ENCODE measurements at places on chromosomes 11 and 22. TPM values are rescaled to one million over a fixed set of nuclear protein-coding genes. Genes with fewer than 3 reads are reported as not detected.

GRCh38 chr11:71294846-71295600 lies 42.6 kb upstream of the SHANK2 start:
- peaks cover 33% of the 10 kb centered on the region for H3K27me3 ChIP-seq
- H3K4me1 ChIP-seq: no peaks in the 10 kb centered on the region
- H3K27ac ChIP-seq: no peak overlapping the region
- H3K36me3 ChIP-seq: no peaks in the 10 kb centered on the region

DNA sequence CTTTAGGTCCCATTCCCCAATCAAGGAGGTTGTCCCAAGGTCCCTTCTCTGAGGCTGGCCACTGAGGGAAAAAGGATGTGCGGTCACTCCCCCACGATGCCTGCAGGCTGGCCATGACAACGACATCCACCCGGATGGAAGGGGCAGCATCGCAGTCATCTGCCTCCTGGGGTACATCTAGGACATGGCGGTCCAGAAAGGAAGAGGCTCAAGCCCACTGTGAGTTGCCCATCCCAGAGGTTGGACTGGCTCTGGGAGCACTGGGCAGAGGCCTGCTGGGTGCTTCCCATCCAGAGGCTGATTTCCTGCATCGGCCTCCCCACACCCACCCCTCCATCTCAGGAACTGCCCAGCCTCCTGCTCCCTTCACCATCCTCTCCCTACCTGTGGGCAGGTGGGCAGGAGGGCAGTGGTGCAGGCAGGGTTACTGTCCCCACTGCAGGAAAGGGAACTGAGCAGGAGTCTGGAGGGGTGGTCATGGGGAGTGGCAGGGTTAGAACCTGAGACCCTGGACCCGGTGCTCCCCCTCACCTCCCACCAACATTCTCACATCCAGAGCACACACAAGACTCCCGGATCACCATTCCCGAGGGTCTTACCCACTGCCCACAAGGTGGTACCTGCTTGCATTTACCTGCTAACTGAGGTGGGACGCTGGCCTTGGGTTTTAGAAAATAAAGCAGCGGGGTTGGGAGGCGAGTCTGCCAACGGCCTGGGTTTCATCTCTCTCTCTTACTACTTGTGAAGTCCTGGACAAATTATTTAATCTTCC lies 4.4 kb downstream of the RCE1 start:
- DNase-seq: peak; percentile 5
- peaks cover 20% of the 10 kb centered on the region for H3K36me3 ChIP-seq
- no peak overlapping the region for H3K4me3 ChIP-seq
- H3K27me3 ChIP-seq: no peaks in the 10 kb centered on the region
- H3K27ac ChIP-seq: no peak overlapping the region

DNA sequence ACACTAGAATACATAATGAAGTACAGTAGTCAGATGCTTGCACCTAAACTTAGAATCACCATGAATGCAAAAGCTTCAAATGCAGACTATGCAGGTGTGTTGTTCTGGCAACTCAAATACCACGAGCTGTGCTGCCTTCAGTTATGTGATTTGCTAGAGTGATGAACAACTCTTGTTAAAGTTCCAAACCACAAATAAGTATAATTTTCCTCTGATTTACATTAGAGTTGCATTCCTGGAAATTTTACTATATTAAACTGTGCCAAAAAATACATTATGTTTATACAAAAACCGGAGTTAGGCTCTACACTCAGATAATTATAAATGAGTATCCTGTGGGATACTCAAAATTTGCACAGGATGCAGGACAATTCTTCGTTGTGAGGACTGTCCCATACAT lies 3.0 kb downstream of the TMEM218 start:
- H3K4me1 ChIP-seq: peaks cover 23% of the 10 kb centered on the region
- no peak for DNase-seq
- no peaks in the 10 kb centered on the region for H3K27me3 ChIP-seq
- H3K27ac ChIP-seq: no peak overlapping the region
- no peak overlapping the region for H3K4me3 ChIP-seq
- H3K36me3 ChIP-seq: peaks cover 10% of the 10 kb centered on the region

Gene PPP1CA
- total RNA-seq: 354 TPM

Gene FOXRED2
- total RNA-seq: 3.9 TPM

Gene C11orf42
- not detected for total RNA-seq

Data from activated B cell treated with CpG ODN at 0.5 μM for 24 hours (primary cell).